ENCODE measurements at places on chromosomes 4 and X. TPM values are rescaled to one million over a fixed set of nuclear protein-coding genes. Genes with fewer than 3 reads are reported as not detected.

DNA sequence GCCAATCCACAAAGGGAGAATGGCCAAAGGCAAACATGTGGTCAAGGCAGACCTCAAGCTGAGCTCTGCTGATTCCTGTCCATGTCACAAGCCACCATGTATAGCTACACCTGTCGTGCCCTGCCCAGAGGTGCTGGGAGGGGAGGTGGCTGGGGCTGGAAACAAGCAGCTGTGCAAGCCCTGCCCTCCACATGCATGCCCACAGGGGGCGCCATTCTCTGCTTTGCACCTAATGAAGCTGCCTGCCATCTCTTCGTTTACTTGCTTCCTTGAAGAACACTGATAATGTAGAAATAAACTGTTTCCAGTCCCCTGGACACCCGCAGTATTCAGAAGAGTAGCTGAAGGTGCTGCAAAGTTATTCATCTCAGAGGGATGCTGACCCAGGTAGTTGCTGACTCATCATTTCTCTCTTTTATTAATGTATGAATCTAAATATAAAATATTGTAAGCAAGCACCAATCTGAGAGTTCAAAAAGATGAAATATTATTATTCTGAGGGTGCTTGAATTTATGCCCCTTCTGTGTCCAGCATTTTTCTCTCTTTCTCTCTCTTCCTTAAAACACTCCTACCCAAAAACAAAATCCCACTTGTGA, 278.6 kb downstream of the ADGRA3 start:
- peak; percentile 3 for DNase-seq

GRCh38 chrX:18428006-18428405, 2.6 kb downstream of the CDKL5 start:
- no peak for DNase-seq

- DNase-seq, result no peak
Measured at GRCh38 chr4:183289688-183290087, 30.4 kb downstream of the CLDN22 start.

DNA sequence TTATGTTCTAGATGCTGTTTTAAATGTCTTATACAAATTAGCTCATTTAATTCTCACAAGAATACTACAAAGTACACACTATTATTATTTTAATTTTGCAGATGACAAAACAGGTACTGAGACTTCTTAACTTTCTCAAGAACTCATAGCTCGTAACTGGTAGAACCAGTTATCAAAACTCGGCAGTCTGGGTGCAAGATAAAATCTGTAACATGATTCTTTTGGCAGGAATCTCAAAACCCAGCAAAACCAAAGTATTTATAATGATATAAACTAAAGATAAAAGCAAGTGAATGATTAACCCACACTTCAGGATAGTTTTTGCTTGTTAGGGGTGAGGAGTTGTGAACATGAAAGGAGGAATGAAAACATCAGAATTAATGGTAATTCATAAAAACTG, 27.6 kb downstream of the CLNK start:
- DNase-seq, result no peak

GRCh38 chr4:121472937-121473721, 92.3 kb upstream of the QRFPR start:
- no peak for DNase-seq

GRCh38 chr4:16865209-16865896, 33.1 kb downstream of the LDB2 start:
- no peak for DNase-seq

DNA sequence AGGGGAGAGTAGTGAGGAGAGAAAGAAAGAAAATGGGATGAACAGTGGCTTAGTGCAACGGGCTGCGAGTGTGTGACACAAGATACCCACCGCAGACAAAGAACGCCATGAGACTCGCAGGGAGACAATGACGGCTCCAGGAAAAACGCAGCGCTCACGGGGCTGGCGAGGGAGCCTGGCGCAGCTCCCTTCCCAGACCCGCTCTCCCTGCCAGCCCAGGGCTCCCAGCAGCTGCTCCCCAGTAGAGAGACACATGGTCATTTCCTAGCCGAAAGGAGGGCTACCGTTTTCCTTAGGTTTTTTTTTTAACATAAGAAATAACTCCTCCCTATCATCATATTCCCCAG, 149.5 kb downstream of the MAML3 start:
- DNase-seq, result no peak

DNA sequence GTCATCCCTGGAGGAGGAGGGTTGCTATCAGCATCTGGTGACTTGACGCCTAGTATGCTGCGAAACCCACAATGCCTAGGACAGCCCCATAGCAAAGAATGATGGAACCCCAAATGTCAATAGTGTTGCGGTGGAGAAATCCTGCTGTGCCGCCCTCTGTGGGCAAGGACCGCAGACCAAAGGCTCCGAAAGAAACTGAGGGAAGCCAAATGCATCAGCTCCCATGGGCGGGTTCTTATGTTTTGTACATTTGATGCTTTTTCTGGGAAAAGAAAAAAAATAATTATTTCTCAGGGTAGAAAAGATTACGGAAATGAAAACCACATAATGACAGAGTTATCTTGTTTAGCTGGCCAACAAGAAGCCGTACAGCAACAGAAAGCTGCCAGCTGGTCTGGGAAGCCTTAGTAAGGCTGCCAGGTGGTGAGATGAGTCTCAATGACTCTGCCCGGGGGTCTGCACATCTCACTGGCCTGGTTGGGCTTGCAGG, 95.0 kb upstream of the TBL1X start:
- DNase-seq, result no peak

GRCh38 chr4:184283659-184284335, 66.1 kb upstream of the ENPP6 start:
- no peak for DNase-seq

DNA sequence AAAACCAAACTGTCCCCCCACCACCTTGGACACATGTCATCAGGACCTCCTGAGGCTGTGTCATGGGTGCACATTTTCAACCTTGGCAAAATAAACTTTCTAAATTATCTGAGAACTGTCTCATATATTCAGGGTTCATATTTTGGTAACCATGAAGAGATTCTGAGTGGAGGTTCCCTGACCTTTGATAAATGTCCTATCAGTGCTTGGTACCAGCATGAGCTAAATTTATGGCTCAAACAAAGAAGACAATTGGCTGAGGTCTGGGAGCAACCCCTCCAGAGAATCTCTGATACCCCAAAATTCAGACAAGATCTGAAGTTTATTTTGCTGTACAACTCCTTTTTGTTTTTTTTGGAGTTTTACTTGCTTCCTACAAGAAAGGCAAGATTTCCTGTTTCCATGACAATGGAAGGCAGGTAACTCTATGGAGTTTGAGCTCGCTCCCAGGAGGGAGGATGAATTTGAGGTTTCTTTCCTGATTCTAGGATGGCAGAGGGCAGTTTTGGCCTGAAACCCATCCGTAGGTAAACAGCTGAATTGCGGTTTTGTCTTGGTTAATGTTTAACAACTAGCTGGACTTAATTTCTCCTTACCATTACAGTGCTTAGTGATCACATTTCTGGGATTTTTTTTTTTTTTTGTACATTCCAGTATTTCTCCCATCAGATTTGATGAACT, 14.5 kb downstream of the UGT2B15 start:
- DNase-seq, result no peak

The DGAT2L6 gene
- not detected for total RNA-seq

The GPR119 gene
- not detected for total RNA-seq

The RTL9 gene
- not detected for total RNA-seq

The S100P gene
- total RNA-seq, result not detected

The FHIP1A gene
- 0.76 TPM for total RNA-seq

The AADAT gene
- total RNA-seq, result not detected
